SIG-M5 (cell line): ENCODE measurements at places on chromosomes 11 and 22.

DNA sequence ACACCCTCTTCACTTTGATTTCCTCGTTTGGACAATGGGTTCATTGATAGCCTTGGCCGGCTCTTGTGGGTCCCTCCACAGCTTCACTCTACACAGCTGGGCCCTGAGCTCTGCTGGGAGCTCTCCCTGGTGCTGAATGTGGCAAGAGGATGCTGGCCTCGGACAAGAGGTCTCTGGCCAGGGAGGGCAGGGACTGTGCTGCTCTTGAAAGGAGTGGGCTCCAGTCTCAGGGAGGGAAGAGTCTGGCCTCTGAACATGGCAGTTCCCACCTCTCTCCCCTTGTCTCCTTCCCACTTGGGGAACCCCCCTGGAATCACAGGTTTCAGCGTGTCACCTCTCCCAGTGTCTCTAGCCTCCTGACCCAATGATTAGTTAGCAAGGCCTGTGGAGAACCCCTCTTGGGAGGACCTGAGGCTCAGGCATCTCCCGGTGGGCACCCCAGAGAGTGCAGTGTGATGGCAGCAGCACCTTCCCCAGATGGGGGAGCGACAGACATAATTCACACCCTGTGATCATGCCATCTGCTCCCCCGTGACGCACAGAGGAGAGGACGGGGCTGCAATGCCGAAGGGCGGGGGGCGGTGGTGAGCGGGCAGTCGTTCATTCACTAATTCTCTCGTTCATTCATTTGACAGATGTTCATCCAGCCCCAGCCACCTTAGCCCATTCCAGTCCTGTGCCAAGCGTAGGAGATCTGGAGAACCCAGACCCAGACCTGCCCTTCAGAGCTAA, 2.8 kb upstream of the CABP7 start:
- no peak for DNase-seq

DNA sequence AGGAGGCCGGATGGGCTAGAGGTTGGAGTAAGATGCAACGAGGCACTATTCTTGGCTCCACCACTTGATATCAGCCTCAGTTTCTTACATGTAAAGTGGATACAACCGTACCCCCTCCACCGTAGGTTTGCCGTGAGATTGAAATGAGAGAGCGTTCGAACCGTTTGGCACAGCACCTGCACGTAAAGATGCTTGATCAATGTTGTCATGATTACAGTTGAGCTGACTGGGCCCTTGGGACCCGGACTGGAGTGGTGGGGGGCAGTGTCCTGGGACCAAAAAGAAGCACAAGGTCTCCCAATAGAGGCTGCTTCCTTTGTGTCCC, 3.7 kb downstream of the APOC3 start:
- DNase-seq = no peak

GRCh38 chr11:43688394-43688793, 7.9 kb downstream of the HSD17B12 start:
- no peak for DNase-seq

GRCh38 chr22:45535290-45535689, 32.6 kb downstream of the FBLN1 start:
- no peak for DNase-seq

- peak; percentile 53 for DNase-seq
These were observed 19.6 kb upstream of the CARD10 start for GRCh38 chr22:37538590-37539357.

GRCh38 chr11:114353443-114353842, 46.9 kb downstream of the C11orf71 start:
- DNase-seq = no peak

DNA sequence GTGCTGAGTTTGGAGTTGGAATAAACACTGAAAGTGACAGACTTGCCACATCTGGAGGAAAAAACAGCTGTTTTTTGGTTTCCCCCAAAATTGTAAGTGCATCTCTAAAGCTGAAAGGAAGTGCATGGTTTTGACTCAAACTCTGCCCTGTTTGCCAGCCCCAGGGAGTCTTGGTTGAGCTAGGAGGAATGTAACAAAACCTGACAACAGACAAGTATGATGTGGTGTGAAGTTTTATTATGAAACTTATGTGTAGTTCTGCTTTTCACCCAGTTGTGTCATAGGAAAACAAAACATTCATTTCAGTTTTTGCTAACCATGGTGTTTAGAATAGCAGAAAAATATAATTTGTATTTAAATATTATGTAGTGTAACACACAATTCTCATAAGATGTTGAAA, 31.7 kb upstream of the PDE3B start:
- peak; percentile 27 for DNase-seq

DNA sequence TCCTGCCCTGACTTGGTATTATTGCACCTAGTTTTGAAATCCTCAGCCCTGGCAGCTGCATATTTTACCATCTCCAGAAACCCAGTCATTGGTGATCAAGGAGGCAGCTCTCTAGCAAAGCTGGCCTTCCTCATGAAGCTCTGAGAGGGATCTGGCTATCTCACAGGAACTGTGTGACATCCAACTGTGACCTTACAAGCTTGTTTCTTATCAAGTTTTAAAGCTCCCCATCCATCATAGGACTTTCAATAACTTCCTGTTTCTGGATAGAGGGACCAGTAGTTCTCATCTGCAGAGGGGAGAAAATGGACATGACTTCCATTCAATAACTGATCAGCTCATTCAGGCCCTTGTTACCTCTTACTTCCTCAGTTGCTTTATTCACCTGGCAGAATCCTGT, 18.2 kb downstream of the CALCA start:
- DNase-seq = no peak
